ENCODE measurements at places on chromosomes 12 and 14. TPM values are rescaled to one million over a fixed set of nuclear protein-coding genes. Genes with fewer than 3 reads are reported as not detected.

Gene STYK1
- total RNA-seq = not detected

Gene CMTM5
- 0.49 TPM for total RNA-seq

Gene NUMB
- 39.0 TPM for total RNA-seq

Gene TAS2R43
- 1.3 TPM for total RNA-seq

Gene DNAJC22
- 1.6 TPM for total RNA-seq

Gene SLC25A47
- total RNA-seq = not detected

Gene LAG3
- total RNA-seq = 0.16 TPM

Gene PCBP2
- total RNA-seq = 233 TPM

Gene CBLN3
- total RNA-seq = 5.9 TPM

Gene ZDHHC22
- total RNA-seq = not detected

Gene TRHDE
- total RNA-seq = 1.1 TPM

Gene CACNB3
- total RNA-seq = 16.1 TPM

Gene KRT86
- not detected for total RNA-seq

Gene AGAP2
- 0.27 TPM for total RNA-seq

Gene CIROP
- total RNA-seq = not detected

Gene KRT80
- 0.25 TPM for total RNA-seq

Gene ADAM21
- 0.25 TPM for total RNA-seq

Gene RHEBL1
- total RNA-seq = 0.25 TPM

Gene GLS2
- total RNA-seq = not detected

Gene COCH
- not detected for total RNA-seq

Gene REP15
- total RNA-seq = 3.5 TPM

Gene MUCL1
- total RNA-seq = not detected

Gene P2RX2
- not detected for total RNA-seq

Gene TEX22
- 1.5 TPM for total RNA-seq

Gene MYF5
- total RNA-seq = not detected

Gene TAS2R9
- total RNA-seq = 0.09 TPM

Gene SERPINA1
- total RNA-seq = not detected

Gene KLRC4
- total RNA-seq = not detected

Gene TTC6
- 0.36 TPM for total RNA-seq

Gene CEP290
- total RNA-seq = 70.5 TPM

Gene ETFBKMT
- 6.2 TPM for total RNA-seq

Gene WSCD2
- not detected for total RNA-seq

Gene VRTN
- not detected for total RNA-seq

Gene ORAI1
- 13.4 TPM for total RNA-seq

Gene RNASE3
- not detected for total RNA-seq

Measured in fibroblast of the aortic adventitia (primary cell).